ENCODE measurements at places on chromosomes 16 and 17.

DNA sequence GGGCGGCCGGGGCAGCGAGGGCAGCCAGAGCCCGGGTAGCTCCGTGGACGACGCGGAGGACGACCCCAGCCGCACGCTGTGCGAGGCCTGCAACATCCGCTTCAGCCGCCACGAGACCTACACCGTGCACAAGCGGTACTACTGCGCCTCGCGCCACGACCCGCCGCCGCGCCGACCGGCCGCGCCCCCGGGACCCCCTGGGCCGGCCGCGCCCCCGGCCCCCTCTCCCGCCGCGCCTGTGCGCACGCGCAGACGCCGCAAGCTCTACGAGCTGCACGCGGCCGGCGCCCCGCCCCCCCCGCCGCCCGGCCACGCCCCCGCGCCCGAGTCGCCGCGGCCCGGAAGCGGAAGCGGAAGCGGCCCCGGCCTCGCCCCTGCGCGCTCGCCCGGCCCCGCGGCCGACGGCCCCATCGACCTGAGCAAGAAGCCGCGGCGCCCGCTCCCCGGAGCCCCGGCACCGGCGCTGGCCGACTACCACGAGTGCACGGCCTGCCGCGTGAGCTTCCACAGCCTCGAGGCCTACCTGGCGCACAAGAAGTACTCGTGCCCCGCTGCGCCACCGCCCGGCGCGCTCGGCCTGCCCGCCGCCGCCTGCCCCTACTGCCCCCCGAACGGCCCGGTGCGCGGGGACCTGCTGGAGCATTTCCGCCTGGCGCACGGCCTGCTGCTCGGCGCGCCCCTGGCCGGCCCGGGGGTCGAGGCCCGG is 36.1 kb upstream of the ZC3H18 start:
- DNase-seq: peak; percentile 72

DNA sequence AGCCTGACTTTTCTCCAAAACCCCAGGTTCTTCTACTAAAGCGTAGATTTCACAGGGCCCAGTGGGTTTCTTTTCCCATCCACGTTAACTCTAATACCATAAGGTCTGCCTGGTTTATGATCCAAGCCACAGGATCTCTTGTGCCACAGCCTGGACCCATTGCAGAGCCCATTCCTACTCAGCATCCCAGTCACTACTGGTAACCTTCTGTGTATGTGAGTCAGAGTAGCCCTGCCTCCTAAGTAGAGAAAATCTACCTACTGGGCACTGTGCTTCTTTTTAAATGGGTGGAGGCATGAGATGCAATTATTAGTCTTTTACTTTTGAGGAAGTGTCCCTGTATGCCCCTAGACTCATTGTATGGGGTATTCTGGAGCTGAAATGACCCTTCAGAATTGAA is 13.5 kb downstream of the CCL11 start:
- no peak for DNase-seq

GRCh38 chr17:76239538-76240274 is 587 bp downstream of the RNF157 start:
- DNase-seq: no peak

- DNase-seq: peak; percentile 47
These were observed 429 bp downstream of the KIF1C start for GRCh38 chr17:4998027-4998731.

DNA sequence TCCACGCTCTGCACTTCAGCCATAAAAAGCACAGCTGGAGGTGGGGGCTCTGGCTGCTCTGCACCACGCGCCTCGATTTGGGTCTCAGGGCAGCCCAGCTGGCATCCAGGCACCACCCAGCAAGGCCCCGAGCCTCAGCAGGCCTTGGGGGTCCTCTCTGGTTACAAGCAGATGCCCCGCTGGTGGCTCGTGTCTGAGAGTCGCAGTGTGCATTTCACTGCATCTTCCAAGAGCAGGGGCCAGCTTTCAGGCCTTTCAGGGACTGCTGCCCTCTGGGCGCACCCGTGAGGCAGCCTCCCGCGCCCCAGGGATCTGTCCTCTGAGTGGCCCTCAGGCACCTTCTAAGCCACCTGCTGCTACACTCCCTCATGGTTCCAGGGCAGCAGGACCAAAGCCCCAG is 25.5 kb downstream of the NDUFAF8 start:
- no peak for DNase-seq

DNA sequence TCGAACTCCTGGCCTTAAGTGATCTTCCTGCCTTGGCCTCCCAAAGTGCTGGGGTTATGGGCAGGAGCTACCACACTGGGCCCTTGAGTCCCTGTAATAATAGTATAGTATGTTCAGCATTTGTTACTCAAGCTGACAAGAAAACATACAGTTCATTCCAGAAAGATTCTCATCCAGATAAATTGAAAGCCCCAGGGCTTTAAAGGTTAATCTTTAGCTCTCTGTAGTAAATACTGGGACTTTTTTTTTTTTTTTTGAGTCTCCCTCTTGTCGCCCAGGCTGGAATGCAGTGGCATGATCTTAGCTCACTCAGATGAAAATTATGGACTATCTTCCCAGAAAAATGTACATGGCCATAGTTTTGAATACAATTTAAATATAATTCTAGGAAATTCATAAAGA is 11.0 kb downstream of the BRCA1 start:
- no peak for DNase-seq

GRCh38 chr17:30716461-30717290 is 107.8 kb downstream of the CRLF3 start:
- no peak for DNase-seq

- no peak for DNase-seq
These were observed 79.9 kb upstream of the MON1B start for GRCh38 chr16:77111056-77111565.
